Cortex of kidney (tissue), 1 donor: ENCODE measurements at places on chromosomes 3 and 15.

DNA sequence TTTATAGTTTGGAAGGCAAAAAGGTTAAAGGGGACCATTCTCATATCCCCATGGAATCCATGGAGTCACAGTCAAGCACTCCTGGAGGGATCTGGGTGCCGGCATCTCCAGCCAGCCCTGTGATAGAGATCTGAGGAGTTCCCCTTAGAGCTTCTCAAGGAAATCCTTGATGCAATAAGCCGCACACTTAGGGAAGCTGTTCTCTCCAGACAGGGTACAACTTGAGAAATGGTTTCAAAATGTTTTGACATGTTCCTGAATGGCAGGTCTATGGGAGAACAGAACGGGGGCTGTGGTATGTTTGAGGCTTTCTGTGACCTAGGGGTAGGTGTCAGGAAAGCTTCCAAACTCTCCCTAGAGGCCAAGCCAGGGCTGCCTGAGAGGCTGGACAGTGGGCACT, 292.9 kb downstream of the TLE3 start:
- DNase-seq, result no peak

DNA sequence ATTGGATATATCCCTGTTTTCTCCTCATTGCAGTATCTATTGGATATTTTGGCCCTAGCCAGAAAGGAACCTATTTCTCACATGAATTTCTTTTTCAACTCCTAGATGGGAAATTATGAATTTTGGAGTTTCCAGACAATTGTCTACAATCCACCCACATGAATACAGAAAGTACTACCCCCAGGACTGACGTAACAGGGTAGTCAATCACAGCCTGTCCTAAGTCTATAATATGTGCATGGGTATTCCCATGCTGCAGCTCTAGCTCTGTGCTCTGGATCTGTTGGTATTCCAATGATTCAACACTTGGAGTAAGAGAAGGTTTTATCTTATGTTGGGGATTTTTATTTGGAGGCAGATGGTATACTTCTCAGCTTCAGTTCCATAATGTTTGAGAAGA, 393.1 kb upstream of the ARRDC4 start:
- no peak for DNase-seq

DNA sequence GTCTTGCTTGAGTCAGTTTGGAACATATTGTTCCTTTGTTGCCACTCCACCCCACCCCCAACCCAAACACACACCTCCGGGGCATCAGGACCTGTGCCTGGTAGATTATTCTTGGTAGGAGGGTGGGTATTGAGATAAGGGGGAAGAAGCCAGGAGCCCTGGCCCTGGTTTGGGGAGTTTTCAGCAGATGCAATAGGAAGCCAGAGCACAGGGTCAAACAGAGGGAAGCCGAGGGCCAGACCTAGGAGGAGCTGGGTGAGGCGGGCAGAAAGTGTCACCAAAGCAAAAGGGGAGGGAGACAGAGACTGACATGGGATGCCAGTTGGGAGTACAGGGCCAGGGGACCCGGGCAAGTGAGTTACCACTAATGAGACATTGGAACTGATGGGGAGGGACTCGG, 163.1 kb downstream of the RPLP1 start:
- no peak for DNase-seq

GRCh38 chr3:51719410-51720025, 12.7 kb downstream of the GRM2 start:
- DNase-seq, result no peak

DNA sequence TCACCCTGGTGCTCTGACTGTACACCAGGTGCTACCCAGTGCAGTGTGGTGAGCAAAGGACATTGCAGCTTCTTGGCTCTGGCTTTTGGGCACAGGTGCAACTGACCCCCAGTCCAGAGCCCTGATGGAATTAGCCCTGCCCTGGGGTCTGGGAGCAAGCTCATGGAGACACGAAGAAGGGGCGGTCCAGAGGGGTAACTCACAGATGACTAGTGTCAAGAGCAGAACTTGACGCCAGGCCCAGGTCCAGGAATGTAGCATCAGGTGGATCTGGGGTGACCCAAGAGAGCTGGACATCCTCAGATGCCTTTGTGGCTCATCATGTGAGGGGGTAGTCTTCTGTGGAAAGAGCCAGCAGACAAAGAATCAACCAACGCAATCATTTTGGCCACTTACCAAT, 88.9 kb downstream of the ASB7 start:
- DNase-seq, result no peak

- no peak for DNase-seq
Observed at GRCh38 chr3:48919215-48920138, 835 bp downstream of the ARIH2 start.

GRCh38 chr3:18057471-18058091, 315.1 kb upstream of the TBC1D5 start:
- no peak for DNase-seq

GRCh38 chr15:35992791-35993190, 446.8 kb upstream of the DPH6 start:
- DNase-seq, result no peak

DNA sequence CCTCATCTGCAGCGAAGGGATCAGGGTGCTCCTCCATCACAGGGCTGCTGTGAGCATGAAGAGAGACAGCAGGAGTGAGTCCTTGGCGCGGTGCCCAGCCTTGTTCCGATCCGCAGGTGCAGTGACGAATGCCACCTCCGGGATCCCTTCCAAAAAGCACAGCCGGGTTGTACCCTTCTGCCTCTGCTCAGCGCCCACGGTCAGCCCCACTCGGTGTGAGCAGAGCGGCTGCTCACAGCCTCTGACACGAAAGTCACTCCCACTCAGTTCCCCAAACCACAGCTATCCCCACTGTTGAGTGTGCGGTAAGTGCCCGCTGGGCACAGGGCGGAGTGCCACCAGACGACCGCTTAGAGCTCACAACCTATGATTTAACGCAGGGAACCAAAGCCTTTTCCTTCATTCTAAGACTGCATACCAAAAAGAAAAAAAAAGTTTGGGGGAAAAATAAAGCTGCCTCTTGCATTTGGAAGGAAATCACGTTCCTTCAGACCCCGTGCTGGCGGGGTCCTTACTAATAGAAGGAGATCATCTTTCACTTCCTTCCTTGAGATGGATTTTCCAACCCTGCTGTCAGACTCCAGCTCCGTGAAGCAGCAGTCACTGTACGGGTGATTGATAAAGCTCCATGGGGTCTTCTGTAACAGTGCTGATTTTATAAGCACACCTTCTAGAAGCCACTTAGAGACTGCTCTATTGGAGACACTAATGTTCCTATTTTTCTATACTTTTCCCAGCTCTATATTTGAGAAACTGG, 34.7 kb upstream of the TUBGCP5 start:
- no peak for DNase-seq

GRCh38 chr3:135140591-135140990, 345.5 kb downstream of the EPHB1 start:
- no peak for DNase-seq

DNA sequence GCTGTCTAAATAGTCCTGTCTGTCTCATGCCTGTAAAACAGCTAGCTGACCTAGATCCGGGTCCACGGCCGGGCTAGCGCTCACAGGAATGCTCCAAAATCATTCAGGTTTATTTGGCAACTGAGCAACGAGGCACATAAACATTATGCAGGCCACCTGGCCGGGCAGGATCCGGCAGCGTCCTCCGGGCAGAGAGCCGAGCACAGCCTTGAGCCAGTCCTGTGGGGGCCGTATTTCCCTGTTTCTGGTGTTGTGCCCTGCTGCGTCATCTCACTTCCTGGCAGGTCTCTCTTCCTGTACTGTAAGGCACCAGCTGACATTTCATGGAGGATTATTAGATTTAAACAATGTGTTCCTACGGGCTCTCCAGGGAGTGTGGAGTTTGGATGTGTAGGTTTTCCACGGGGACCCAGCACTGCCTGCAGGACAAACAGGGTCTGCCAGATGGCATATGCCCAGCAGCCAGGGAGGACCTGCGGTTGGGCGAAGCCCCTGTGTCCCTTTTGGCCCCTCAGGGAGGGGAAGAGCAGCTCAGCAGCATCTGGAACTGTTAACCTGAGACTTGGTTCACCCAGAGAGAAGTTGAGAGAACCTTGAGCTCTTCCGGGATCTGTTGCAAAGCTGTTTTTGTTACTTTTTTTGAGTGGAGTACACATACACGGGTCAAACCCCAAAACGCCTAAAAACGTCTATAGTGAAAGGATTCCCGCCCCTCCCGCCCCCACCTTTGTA, 16.6 kb upstream of the LRRK1 start:
- DNase-seq, result no peak

DNA sequence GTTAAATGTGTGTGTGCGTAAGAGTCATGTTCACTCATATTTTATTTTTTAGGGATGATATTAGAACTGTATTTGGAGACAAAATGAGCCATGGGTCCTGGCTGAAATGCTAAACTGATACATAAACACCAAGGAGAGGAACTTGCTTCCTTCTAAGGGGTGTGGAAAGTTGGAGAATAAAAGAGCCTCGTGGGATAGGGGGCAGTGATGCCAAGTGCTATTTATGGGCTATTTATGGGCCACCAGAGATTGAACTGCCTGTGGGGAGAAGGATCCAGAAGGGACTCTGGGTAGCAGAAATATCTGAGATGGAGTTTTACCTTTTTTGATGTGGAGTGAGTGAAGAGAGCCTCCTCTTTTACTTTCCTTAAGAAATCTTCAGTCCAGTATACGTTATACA, 1.8 kb upstream of the ARNT2 start:
- no peak for DNase-seq

- DNase-seq, result no peak
Observed at GRCh38 chr15:98796685-98797357, 148.5 kb downstream of the IGF1R start.

DNA sequence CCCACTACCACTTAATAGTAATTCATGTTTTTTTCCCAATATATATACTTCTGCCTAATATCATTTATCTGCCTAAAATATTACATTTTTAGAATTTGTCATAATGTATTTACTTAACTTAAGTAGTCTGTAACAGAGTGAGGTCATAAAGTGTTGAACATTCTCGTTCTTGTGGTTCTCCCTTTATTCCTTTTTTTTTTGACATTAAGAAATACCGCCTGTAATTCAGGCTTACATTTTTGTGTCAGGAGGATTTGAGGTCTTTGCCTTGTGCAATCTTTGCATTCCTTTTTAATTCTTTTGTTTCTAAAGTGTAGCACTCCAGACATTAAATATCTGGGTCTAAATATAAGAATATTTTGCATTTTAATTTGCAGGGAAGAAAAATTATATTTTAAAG, 315.4 kb downstream of the PTPRG start:
- DNase-seq, result no peak

DNA sequence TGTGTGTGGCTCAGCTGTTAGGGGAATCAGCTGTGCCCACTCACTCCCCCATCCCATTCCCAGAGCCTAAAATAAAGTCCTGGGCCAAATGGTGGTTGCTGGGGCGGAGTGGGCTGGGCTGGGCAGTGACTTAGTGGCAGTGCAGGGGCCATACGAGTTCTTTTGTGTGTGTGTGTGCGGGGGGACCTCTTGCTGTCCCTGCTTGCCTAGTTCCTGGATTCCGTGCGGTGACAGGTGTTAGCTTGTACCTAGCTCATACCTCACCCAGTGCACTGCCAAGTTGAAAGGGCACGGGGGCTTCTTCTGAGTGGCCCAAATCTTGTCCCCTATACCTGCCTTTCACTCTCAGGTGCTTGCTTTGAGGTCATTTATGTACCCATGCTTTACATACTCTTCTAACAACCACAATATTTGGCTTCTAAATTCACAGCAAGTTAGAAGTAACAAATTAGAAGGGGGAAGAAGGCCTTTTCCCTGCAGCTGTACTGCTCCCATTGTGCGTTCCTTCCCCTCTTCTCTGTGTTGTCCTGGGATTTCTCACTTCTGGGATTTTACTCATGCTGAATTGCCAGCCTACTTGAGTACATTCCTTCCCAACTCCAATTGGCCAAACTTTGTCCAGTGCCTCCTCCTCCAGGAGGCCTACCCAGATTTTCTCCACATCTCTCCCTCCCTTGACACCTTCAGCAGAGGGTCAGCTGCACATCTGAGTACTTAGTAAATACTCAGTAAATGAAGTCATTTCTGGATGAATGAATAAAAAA, 66.3 kb upstream of the POLG start:
- no peak for DNase-seq

DNA sequence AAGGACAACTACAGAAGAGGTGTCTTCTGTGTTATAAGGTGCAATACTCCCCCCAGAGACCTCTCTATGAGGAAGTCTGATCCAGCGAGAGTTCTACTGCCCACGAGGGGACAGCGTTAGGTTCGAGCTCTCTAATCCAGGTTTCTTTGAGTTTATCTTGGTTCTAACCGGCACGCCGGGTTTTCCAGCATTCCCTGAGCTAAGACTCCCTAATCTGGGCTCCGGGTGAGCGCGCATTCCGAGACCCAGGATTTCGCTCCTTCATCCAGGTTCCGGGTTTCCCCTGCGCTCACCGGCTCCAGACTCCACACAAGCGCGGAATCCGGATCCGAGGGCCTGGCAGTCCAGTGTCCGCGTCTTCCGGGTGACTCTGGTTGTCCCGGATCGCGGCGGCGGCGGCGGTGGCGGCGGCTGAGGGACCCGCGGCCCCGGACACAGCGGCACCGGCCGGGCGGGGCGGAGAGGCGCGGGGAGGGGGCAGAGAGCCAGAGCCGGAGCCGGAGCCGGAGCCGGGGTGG, at the start of gene ZNF609:
ZNF609 (plus strand) TSS at position 373 of the 518 bp plus-strand sequence. CDS start 38,842 bp downstream, outside the sequence.
- peak; percentile 49 for DNase-seq

- DNase-seq, result no peak
Observed at GRCh38 chr3:161401389-161401788, 30.1 kb upstream of the SPTSSB start.

DNA sequence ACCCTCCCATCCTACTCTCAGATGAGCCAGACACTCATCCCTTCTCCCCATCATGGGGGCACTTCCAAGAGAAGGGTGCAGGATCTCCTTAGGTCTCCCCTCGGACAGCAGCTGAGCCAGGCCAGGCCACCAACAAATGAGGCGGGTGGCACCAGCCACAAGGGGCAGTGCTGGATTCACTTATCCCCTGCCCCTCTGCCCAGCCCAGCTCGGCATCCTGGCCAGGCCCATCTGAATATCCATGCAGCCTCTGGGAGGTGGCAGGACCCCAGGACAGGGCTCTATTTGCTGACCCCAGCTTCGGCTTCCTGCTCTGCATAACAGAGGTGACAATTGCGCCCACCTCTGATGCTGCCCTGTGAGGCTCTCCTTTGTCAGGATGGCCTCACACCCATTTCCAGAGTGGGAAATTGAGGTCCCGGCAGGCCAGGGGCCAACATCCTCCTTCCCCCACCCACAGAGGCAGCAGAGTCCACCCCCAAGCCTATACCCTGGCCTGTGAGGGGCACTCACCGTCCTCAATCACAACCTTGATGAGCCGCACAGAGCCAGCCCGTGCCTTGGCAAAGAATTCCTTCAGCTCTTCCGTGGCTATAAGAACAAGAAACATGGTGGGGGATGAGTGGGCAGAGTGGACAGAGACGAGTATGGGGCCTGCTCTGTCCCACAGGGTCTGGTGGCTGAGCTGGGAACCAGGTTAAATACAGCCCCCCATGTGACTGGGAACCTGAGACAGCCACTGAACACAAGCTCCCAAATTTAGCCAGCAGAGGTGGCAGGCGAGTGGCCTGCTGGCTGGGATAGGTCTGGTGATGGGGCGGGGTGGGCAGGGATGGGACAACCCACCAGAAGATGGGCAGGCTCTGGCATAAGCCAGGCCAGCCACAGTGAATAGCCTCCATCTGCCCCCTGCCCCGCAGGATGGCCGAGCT, 4.2 kb downstream of the TWF2 start:
- DNase-seq, result no peak
